ENCODE measurements at places on chromosomes 16 and 17.

- no peak for DNase-seq
Observed at GRCh38 chr17:57551321-57552079, 193.6 kb downstream of the CCDC182 start.

- no peak for DNase-seq
Observed at GRCh38 chr17:41419716-41420115, 4.7 kb downstream of the KRT37 start.

- no peak for DNase-seq
Observed at GRCh38 chr17:42018988-42019387, 902 bp upstream of the NKIRAS2 start.

GRCh38 chr17:58191241-58191896 is 1.2 kb upstream of the EPX start:
- peak; percentile 21 for DNase-seq
